ENCODE measurements at places on chromosomes 11 and 22.
A peak's percentile ranks its signal among the peaks of the same experiment; 100 is the strongest.

- DNase-seq, result no peak
Measured at GRCh38 chr11:67312187-67313021, 9.1 kb downstream of the SSH3 start.

DNA sequence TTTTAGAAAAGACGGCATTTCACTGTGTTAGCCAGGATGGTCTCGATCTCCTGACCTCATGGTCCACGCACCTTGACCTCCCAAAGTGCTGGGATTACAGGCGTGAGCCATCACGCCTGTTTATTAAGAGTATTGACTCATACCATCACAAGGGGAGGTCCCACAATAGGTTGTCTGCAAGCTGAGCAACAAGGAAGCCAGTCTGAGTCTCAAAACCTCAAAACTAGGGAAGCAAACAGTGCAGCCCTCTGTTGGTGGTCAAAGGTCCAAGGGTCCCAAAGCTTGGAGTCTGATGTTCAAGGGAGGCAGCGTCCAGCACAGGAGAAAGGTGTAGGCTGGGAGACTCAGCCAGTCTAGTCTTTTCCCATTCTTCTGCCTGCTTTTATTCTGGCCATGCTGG is 32.8 kb upstream of the LDLRAD3 start:
- no peak for DNase-seq

- no peak for DNase-seq
Measured at GRCh38 chr11:8642196-8642841, 40.1 kb downstream of the TRIM66 start.

GRCh38 chr22:20238536-20238900 is 29.6 kb downstream of the RTN4R start:
- no peak for DNase-seq

GRCh38 chr11:64553554-64554201 is 37.3 kb upstream of the SLC22A12 start:
- peak; percentile 46 for DNase-seq

DNA sequence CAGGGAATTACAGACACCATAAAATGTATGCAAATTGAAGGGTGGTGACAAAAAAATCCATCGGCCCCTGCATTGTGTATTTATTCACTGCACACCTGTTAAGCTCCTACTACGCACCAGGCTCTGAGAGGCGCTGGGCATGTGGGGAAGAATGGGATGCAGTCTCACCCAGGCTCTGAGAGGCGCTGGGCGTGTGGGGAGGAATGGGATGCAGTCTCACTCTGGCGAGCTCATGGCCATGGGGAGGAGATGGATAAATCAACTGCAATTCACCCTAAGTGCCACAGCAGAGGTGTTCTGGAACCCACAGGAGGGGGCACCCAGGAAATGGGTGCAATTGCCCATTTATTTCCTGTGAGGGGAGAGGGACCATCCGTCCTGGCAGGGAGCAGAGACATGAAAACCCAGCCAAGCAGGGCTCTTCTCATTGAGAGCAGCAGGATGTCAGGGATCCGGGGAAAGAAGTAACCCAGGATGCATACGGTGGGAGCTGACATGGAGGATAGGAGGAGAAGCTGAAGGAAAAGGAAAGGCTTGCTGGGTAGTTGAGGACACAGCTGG is 798.7 kb downstream of the TBC1D22A start:
- no peak for DNase-seq

GRCh38 chr11:73186886-73187285 is 31.2 kb upstream of the P2RY2 start:
- no peak for DNase-seq

DNA sequence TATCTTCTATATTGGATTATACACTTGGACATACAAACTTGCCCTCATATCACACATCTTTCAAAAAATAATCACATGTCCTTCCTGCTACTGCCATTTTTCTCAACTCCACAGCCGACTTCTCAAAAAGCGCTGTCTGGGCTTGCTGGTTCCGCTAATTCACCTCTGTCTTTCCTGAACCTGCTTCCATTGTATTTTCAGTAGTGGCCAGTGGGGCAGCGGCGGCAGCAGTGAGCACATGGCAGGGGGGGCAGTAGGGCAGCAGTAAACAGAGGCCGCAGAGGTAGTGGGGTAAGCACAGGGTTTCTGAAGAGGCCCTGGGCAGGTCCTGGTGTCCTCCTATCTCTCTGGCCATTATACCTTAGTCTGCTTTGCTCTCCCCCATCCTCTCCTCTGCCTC is 126.3 kb downstream of the RRAS2 start:
- no peak for DNase-seq

DNA sequence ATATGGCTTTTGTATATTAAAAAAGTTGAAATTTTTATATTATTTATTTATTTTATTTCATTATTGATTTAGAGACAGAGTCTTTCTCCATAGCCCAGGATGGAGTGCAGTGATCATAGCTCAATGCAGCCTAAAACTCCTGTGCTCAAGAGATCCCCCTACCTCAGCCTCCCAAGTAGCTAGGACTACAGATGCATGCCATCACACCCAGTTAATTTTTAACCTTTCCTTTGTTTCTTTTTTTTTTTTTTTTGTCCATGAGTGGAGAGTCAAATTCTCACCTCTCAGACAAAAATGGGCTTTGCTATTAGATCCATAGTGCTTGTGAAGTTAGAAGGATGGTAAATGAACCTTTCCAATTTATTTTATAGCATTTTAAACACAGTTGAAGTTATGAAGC is 182.5 kb downstream of the SOX6 start:
- no peak for DNase-seq

DNA sequence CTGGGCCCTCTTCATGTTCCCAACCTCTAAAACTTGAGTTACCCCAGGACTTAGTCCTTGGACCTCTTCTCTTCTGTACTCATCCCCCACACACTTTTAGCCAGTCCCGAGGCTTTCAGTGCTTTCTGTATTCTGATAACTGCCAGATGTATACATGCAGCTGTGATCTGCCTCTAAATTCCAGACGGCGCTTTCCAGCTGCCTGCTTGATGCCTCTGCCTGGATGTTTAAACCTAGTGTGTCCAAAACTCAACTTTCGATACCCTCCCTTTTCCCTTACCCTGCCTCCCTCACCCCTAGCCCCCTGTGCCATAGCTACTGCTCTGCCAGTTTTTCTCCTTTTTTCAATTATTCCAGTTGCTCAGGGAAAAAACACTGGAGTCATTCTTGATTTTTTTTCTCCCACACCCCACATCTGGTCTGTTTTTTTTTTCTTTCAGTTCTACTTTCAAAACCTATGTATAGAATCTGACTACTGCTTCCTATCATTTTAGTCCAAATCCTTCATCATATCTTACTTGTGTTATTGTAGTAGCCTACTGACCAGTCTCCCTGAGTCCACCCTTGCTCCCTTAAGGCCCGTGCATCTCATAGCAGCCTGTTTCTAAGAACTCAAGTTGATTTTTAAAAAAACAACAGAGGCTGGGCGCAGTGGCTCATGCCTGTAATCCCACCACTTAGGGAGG is 32.9 kb upstream of the TECTA start:
- DNase-seq, result no peak

Measured in AG10803 (cell line).